ENCODE measurements at places on chromosomes 3 and 15.

DNA sequence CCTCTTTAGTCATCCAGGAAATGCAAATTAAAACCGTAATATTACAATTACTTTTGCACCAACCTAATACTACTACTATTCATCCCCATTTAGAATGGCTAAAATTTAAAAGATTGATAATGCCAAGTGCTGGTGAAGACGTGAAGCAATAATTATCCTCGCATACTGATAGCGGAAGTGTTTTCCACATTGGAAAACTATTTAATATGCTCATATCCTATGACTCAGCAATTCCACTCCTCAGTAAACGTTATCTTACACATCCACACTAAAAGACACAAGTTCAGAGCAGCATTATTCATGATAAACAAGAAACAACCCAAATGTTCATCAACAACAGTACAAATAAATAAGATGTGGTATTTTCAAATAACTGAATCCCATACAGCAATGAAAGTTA, 70.6 kb downstream of the VPS13C start:
- DNase-seq = no peak

DNA sequence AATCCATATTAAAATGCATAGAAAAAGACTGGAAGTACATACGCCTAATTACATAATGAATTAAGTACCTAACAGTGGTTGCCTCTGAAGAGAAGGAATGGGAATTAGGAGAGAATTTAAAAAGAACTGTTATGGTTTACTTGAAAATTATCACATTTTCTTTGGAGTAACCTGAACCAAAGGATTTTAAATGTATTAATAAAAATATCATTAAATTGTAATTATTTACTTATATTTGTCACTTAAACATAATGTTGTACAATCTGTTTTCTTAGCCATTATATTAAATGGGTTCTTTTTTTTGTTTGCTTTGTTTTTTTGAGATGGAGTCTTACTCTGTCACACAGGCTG, 114.2 kb upstream of the SLC7A14 start:
- DNase-seq = no peak

GRCh38 chr15:48176112-48176511, 2.0 kb downstream of the MYEF2 start:
- no peak for DNase-seq

- DNase-seq = no peak
Observed at GRCh38 chr15:67422296-67422695, 98.6 kb upstream of the C15orf61 start.

DNA sequence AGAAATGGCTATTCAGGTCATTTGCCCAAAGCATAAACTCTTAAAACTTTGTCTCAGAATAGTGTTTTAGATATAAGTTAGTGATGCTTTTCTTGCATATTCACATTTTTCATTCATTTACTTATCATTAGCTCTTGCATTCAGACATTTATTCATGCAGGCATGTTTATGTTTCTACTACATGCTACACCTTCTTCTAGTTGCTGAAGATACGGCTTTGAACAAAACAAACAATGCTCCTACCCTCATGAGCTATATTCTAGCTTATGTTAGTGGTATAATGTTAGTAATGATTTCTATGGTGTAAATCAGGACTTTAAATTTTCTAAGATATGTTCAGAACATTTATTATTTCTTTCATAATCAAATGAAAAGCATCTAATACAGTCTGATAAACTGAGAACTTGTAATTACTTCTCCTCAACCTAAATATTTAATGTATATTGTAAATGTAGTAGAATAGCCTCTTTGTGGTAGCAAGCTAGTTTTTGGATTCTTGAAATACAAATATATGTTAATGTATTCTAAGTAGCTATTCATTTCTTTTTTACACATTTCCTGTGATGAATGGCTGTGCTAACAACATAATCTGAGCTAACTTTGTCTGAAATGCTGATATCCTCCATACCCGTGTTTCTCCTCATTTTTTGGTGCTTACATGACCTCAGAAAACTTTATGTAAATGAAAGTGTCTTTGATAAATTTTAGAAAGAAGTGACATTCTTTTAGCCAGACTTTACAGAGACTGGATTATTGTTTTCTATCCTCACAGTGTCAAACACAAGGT, 15.5 kb upstream of the GOLGA8B start:
- DNase-seq = no peak

- DNase-seq = no peak
Observed at GRCh38 chr15:100250176-100250800, 91.5 kb downstream of the ADAMTS17 start.

DNA sequence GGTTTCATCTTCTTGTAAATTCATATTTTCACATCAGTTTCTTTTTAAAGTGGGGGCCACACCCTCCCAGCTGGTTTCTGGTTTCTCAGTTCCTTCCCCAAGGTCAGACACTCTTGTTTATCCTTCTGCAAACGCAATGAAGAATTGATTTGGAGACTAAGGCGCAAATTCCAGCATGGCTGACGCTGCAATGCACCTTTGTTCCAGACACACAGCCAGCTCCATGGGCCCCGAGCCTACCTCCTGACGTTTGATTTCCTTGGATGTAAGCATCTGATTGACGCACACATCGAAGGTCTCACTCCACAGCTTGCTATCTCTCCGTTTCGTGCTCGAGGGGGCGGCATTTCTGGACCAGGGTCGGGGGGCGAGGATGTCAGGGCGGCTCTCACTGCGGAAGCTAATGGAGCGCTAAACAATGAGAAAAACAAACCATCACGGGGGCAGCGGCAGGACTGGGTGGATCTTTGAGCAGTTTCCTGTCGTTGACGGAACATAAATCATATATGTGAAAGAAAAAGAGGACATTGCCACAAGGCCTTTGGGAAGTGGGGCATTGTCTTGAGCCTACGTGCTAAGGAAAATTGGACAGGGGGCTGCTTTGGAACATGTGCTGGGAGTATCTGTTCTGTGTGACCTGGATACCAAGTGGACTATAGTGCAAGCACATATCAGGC, 46.9 kb downstream of the ARHGEF3 start:
- no peak for DNase-seq
